ENCODE measurements at places on chromosomes 11 and 22.
A peak's percentile ranks its signal among the peaks of the same experiment; 100 is the strongest.

DNA sequence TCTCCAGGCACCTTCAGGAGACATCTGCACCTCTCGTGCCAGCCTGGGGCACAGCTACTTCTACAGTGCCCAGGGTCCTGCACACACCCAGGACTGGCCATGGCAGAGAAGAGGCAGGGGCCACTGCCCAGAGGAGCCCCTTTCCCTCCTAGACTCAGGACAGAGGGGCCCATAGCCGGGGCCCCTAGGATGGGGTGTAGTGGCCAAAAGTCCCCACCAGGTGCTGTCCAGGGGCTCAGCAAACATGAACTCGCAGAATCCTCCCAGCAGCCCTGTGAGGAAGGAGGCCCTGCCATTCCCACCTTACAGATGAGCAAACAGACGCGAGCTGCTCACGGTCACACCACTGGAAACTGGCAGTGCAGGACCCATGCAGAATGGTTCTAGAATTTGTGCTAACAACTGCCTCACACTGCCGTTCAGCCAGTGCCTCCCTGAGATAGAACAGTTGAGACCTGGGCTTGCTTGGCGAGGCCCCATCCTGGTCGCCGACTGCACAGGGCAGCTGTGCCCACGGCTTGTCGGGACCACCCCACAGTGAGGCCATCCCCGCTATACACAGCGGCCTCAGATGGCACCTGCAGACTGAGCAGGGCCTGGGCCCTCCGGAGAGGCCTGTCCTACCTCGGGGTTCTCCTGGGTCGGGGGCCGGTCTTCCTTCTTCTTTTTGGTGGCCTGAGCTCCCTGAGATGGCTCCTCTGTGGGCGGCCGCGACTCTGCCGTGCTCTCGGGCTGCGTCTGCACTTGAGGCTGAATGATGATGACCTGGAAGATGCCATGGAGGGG is 96.4 kb downstream of the PHF21B start:
- H3K4me3 ChIP-seq, result no peak overlapping the region
- no peak for DNase-seq
- no peak overlapping the region for H3K27ac ChIP-seq
- H3K27me3 ChIP-seq, result peaks cover 3% of the 10 kb centered on the region
- H3K4me1 ChIP-seq, result no peaks in the 10 kb centered on the region
- peaks cover 18% of the 10 kb centered on the region for H3K36me3 ChIP-seq

GRCh38 chr11:62863687-62864335 is 16.9 kb upstream of the SLC3A2 start:
- H3K36me3 ChIP-seq, result no peaks in the 10 kb centered on the region
- H3K4me3 ChIP-seq, result no peak overlapping the region
- DNase-seq, result no peak
- no peaks in the 10 kb centered on the region for H3K27me3 ChIP-seq
- H3K27ac ChIP-seq, result no peak overlapping the region
- peaks cover 19% of the 10 kb centered on the region for H3K4me1 ChIP-seq

GRCh38 chr11:5200582-5200981 is at the start of gene OR51V1:
TSS of gene OR51V1 (minus strand) at chr11:5200682. CDS start at chr11:5200682, 0 bp downstream.
- H3K27ac ChIP-seq, result no peak within 1 kb of the TSS
- DNase-seq, result no peak
- peaks cover 61% of the 10 kb centered on the region for H3K4me1 ChIP-seq
- H3K36me3 ChIP-seq, result no peaks in the 10 kb centered on the region
- no peaks in the 10 kb centered on the region for H3K27me3 ChIP-seq

GRCh38 chr11:66338276-66339161 is 2.3 kb upstream of the RIN1 start:
- peak overlapping the region; percentile 100 for H3K27ac ChIP-seq
- peak overlapping the region; percentile 18 for H3K4me3 ChIP-seq
- peaks cover 14% of the 10 kb centered on the region for H3K27me3 ChIP-seq
- no peak for DNase-seq
- peaks cover 53% of the 10 kb centered on the region for H3K4me1 ChIP-seq

DNA sequence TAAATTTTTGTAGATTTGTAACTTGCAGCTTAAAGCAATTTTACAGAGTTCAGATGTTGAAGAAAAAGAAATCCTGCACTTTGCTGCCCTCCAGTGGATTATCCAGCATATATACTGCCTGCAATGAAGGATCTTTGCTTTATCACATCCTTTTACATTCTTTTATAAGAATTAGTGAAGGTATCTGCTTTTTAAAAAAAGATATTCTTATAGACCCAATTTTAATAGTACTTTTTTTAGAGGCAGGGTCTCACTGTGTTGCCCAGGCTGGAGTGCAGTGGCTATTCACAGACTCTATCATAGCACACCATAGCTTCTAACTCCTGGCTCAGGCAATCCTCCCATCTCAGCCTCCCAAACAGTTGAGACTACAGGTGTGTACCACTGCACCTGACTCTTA is 60.7 kb downstream of the TTC17 start:
- H3K27ac ChIP-seq, result no peak overlapping the region
- H3K4me3 ChIP-seq, result no peak overlapping the region
- H3K27me3 ChIP-seq, result no peaks in the 10 kb centered on the region
- peak; percentile 44 for DNase-seq
- no peaks in the 10 kb centered on the region for H3K4me1 ChIP-seq

GRCh38 chr11:3102641-3102921 is 45.4 kb upstream of the CARS1 start:
- peaks cover 19% of the 10 kb centered on the region for H3K36me3 ChIP-seq
- no peaks in the 10 kb centered on the region for H3K4me1 ChIP-seq
- peaks cover 1% of the 10 kb centered on the region for H3K27me3 ChIP-seq
- H3K4me3 ChIP-seq, result no peak overlapping the region
- DNase-seq, result no peak

DNA sequence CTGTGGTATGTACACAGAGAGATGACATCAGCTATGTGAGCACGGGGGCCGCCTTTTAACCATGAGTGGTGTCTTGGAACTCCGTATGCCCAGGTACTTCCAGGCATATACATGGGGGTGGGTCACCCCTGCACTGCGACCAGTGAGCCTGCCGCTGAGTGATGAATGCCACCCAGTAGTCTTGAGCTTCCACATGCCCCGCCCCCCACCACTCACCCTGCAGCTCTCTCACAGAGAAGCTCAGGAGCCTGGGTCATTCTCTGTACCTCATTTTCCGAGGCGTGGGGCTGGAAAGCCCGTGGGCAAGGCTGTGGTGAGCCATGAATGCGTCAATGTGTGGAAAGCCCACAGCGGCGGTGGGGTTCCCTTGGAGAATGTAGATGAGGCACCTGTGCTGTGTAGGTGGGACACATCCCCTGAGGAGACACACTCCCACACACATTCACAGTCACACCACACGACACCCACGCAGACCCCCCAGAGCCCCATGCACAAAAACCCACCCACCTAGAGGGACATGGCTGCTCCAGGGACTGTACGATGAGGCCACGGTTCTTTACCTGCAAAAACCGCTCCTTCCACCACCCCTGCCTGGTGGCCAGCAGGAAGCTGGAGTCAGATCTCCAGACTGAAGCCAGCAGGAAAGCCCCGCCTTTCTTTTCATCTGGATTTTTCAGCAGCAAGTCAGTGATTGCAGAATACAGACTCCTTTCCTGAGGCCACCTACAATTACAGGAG is 67.6 kb downstream of the PIWIL3 start:
- peaks cover 8% of the 10 kb centered on the region for H3K27me3 ChIP-seq
- no peak overlapping the region for H3K4me3 ChIP-seq
- no peak for DNase-seq
- no peak overlapping the region for H3K27ac ChIP-seq
- no peaks in the 10 kb centered on the region for H3K4me1 ChIP-seq
- no peaks in the 10 kb centered on the region for H3K36me3 ChIP-seq
